Activated gamma-delta T cell treated with Interleukin-2 at 50 U/mL for 16 hours (primary cell): ENCODE measurements at places on chromosomes 3 and 15.

GRCh38 chr15:88623061-88623460 lies 1.9 kb downstream of the AEN start:
- no peak for DNase-seq

- no peak for DNase-seq
Observed at GRCh38 chr3:177284383-177284881, 87.2 kb upstream of the TBL1XR1 start.

- no peak for DNase-seq
Observed at GRCh38 chr3:71591101-71591500, 7.6 kb upstream of the FOXP1 start.

GRCh38 chr15:85044894-85045293 lies 63.2 kb downstream of the PDE8A start:
- no peak for DNase-seq

GRCh38 chr3:1287815-1288214 lies 195.0 kb downstream of the CNTN6 start:
- DNase-seq: no peak

GRCh38 chr3:168511428-168512014 lies 415.8 kb upstream of the GOLIM4 start:
- DNase-seq: no peak

DNA sequence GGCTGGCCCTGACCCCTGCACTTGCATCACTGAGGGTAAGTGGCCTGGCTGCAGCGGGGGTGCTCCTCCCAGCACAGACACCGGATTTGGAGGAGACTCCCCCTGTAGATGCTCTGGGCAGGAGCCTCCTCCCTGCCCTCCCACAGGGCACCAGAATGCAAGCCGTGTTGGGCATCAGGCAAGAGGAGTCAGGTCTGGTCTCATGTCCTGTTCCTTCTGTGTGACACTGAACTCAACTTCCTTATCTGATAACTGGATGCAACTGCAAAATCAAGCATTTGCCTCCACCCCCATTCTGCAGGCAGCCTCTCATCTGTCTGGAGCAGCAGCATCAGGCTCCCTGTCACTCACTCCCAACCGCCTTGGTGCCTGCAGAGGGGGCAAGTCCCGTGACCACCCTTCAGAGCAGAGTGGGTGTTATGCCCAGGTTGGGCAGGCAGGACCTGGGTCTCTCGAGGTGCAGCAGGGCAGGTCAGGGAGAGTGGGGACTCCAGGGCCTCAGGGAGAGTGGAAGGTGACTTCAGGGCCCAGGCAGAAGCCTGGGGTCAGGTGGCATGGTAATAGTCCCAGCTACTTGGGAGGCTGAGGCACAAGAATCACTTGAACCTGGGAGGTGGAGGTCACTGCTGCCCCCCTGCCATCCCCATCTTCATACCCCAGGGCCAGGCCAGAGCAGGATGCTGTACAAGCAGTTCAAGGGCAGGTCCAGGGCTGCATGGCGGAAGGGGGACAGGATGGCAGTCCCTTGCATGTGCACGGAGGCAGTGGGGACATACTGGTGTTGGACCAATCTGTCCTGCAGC lies 10.5 kb upstream of the RPL29 start:
- no peak for DNase-seq

DNA sequence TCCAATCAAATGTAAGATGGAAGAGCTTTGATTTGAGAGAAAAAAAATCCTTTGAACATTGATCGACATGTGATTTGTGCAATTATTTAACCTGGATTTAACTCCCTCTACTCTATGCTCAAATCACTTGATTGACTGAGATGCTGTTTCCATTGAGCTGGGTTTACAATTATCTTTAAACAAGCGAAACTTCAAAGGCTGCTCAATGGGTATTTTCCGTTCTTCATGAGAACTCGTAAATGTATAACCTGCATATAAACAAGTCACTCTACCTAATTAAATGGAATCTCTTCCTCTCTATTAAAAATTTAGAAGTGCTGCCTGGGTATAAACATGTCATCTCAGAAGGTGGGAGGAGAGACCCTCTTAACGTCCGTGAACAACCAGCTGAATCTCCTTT lies 71.9 kb downstream of the ANXA2 start:
- no peak for DNase-seq

GRCh38 chr3:188085584-188086560 lies 68.1 kb upstream of the LPP start:
- DNase-seq: no peak

DNA sequence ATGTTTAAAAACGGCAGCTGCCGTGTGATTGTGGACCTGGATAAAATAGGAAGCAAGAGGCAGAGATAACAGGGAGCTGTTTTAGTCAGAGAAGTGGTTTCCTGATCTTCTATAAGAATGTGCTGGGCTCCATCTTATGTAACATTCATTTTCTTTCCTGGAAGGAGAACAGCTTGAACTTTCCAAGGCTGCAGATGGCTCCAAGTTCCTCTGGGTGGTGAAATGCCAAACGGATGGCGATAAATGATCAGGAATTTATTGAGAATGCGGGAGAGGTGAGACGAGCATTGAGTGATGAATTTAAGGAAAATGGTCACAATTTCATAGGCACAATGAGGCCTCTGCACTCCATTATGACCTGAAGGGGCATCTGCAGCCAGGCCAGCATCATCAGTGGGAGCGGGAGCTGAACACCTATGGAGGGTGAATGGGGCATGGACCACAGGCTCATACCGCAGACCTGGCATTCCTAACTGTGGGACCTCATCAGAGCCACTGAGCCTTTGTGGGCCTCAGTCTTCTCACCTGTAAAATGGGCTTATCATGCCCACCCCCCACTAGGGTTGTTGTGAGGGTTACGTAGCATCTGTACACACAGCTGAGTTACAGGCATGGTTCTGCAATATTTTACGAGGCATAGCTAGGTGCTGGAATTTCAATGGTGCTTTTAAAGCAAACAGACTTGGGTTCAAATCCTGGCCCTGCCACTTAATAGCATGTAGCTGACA lies 17.1 kb downstream of the MGLL start:
- DNase-seq: no peak

- DNase-seq: no peak
Observed at GRCh38 chr15:70566047-70566835, 197.1 kb downstream of the UACA start.

- DNase-seq: no peak
Observed at GRCh38 chr3:195566797-195567196, 16.9 kb downstream of the APOD start.

DNA sequence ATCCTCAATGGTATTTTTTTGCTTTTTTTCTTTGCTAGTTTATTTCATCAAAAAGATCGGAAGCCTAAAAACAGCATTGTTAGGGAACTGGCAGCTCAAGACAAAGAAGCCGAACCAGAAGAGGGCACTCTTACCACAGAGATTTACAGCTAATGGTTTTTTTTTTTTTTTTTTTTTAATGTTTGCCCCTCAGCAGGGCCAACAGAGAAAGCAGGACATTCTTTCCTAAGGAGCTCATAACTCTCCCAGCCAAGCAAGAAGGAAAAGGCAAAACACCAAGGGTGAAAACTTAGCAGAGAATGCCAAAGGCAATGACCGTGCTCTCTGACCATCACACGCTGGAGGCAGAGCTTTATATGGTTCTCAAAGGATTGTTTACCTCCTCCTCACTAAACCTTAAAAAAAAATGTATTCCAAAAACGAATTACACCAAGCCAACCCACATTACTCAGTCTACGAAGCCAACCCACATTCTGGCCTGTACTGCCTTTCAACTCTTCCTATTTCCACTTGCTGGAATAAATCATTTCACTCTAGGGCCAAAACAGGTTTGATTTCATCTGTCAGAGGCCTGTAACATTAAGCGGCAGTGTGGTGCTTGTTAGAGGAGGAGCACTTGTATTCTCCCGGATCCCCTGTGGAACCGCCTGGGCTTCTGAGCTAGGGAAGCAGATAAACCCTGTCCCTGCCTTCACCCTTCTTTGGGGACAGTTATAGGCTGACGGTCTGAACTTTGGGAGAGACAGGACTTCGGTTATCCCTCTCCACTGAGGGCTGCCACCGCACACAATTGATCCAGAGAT lies 35.6 kb upstream of the GYG1 start:
- no peak for DNase-seq

- no peak for DNase-seq
Observed at GRCh38 chr3:93988283-93988682, 8.3 kb downstream of the ARL13B start.

DNA sequence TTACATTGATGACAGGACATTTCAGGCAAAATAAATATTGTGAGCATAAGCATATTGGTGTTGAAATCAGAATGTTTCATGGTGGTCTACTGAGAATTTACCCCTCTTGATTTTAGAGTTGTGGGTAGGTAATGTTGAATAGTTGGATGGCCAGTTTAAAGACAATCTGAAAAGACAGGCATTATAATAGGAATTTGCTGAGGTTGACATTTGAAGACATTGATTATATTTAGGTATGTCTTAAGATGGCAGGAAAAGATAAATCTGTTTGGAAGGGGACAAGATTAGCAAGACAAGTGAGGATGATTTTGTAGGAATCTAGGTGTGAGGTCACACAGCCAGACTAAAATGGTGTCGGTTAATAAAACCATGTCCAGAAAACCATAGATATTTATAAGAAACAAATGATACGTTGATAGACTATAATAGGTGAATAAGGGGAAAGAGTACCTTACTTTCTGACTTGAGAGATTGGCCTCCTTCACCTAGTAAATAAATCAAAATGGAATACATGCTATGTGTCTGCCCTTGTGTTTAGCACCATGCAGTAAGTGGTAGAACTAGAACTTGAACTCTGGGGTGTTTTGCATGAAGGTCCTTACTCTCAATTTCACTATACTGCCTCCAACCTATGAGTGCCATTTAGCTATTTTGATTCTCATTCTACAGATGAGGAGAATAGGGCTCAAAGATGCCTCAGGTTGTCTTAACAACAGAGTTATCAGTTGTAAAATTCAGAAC lies 57.9 kb downstream of the ALCAM start:
- DNase-seq: no peak

- no peak for DNase-seq
Observed at GRCh38 chr15:70516408-70517193, 246.8 kb downstream of the UACA start.

DNA sequence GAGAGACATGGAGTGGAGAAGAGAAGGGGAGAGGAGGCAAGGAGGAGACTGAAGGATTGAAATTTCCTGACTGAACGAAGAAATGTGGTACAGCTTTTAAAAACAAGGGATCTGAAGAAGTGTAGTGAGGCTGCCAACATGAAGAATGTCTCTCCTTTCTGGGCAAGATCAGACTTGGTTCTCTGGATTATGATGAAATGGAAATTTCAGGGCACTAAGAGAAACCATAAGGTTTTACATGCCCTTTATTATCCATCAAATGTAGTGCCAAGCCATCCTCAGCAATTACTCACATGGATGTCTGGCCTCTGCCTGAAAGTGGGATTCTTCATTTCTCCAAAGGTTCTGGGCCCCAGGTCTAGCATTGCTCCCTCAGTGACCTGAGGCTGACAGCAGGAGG lies 77.6 kb upstream of the CCDC80 start:
- no peak for DNase-seq

DNA sequence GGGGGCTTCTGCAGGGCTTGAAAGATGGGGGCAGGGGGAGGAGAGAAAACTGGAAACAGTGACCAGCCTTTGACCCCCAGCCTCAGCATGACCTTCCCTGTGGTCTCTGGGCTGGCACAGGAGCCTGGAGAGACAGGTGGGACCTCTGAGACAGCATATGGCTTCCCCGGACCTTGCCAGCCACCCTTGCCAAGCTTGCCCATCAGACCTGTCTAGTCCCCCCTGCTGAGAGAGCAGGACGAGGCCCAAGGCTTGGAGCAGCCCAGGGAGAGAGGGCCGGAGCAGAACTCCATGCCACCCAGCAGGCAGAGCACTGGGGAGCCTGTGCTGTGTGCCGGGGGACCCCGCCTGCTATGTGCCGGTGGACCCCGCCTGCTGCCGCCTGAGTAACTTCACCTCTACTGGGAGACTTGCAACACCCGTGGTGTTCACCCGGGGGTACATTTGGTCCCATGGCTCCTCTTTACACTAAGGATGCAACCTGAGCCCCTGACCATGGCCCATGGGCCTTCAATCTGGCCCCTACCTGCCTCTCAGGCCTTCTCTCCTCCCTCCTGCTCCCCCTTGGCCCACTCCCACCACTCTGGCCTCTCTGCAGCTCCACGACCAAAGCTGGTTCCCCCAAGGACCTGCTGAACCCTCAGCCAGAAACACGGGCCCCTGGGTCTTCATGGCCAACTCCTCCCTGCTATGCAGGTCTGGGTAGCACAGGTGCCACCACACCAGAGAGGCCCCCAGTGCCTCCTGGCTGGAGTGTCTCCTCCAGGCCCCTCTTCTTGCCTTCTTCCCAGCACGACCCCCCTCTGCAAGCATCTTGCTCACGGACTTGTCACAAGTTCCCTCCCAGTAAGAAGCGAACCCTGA lies 21.1 kb upstream of the SLC41A3 start:
- DNase-seq: no peak

- no peak for DNase-seq
Observed at GRCh38 chr3:56005196-56005805, 463.0 kb downstream of the ERC2 start.

DNA sequence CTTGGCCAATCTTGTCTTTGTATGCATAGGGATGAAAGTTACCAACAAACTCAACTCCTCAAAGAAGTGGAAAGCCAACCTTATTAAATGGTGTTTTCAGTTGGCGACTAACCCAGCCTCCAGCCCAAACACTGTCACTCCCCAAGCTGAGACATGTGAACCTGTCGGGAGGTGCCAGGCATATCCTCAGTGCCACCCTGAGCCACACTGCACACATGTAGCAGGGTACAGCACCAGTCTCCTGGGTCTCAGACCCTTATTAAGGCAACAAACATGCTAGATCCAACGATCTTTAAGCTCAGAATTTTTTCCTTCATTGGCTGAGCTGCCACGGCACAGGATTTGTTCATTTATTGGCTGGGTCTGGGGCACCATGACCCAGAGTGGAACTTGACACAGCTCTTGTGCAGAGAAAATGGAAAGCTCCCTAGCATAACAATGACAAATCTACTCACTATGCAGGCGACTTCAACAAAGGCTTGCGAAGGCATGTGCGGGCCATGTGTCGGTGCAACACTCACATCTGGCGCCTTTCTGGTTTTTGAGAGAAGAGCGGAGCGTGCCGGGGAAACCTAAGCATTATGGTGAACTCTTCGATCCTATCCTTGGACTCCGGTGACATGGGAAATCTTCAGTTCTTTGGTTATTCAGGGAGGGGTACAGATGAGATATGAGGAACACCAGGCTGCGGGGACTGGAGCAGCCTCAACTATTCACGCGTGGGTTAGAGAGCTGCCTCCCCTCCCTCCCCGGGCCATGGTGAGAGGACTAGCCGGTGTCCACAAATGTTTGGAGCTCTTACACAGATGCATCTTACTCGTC lies 190.1 kb downstream of the FAM43A start:
- DNase-seq: no peak

- DNase-seq: no peak
Observed at GRCh38 chr3:155664925-155665695, 79.8 kb downstream of the PLCH1 start.

GRCh38 chr3:79368403-79368802 lies 399.4 kb downstream of the ROBO1 start:
- no peak for DNase-seq

- no peak for DNase-seq
Observed at GRCh38 chr3:187334904-187335303, 33.3 kb upstream of the RTP4 start.
